Cardiac muscle cell (in vitro differentiated cells and primary cell): ENCODE measurements at places on chromosomes 4 and X. TPM values are rescaled to one million over a fixed set of nuclear protein-coding genes. Genes with fewer than 3 reads are reported as not detected.
A peak's percentile ranks its signal among the peaks of the same experiment; 100 is the strongest.

GRCh38 chrX:50988649-50989048 lies 78.1 kb downstream of the BMP15 start:
- no peak overlapping the region for H3K4me3 ChIP-seq
- no peak overlapping the region for H3K27ac ChIP-seq
- no peaks in the 10 kb centered on the region for H3K36me3 ChIP-seq
- DNase-seq: peak; percentile 46

GRCh38 chr4:52635560-52635959 lies 23.5 kb downstream of the USP46 start:
- DNase-seq: no peak
- H3K36me3 ChIP-seq: no peaks in the 10 kb centered on the region
- no peak overlapping the region for H3K27ac ChIP-seq
- H3K27me3 ChIP-seq: no peaks in the 10 kb centered on the region
- H3K4me1 ChIP-seq: peaks cover under 1% of the 10 kb centered on the region

SFRP2 gene
- 0.30 and 1.7 TPM in 2 replicates for total RNA-seq

ADH6 gene
- not detected in 2 replicates for total RNA-seq

DNA sequence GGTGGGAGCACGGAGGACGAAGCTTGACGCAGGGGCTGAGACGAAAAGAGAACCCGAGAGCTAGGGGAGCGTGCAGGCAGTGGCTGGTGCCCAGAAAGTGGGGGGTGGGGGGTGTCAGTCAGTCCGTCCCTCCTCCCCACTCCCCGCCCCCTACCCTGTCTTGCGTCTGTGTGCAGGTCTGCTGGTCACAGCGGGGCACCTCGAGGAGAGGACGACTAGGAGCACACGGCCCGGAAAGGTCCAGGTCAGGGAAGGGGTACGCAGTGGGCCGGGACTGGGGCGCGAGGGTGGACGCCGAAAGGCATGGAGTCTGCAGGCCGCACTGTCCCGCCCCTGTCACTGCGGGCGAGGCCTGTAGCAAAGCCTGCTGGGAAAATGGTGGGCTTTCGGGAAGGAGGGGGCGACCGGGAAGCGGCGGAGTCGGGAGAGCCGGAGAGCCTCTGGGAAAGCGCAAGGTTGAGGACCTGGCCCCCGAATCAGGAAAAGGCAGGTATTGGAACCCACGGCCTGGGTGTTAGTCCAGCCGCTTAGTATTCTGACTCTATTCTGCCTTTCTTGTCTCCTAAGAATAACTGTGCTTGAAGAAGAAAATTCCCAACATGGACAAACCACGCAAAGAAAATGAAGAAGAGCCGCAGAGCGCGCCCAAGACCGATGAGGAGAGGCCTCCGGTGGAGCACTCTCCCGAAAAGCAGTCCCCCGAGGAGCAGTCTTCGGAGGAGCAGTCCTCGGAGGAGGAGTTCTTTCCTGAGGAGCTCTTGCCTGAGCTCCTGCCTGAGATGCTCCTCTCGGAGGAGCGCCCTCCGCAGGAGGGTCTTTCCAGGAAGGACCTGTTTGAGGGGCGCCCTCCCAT lies 769 bp downstream of the TCEAL1 start:
- peak; percentile 74 for DNase-seq
- peaks cover 10% of the 10 kb centered on the region for H3K4me1 ChIP-seq
- H3K36me3 ChIP-seq: no peaks in the 10 kb centered on the region
- H3K27ac ChIP-seq: peak overlapping the region; percentile 89

- no peak overlapping the region for H3K27ac ChIP-seq
- no peak overlapping the region for H3K4me3 ChIP-seq
- no peak for DNase-seq
These were observed 168.4 kb upstream of the WDR1 start for GRCh38 chr4:10285028-10285427.

- no peak for DNase-seq
- H3K27ac ChIP-seq: no peak overlapping the region
- H3K4me3 ChIP-seq: no peak overlapping the region
- no peaks in the 10 kb centered on the region for H3K4me1 ChIP-seq
- no peaks in the 10 kb centered on the region for H3K27me3 ChIP-seq
- no peaks in the 10 kb centered on the region for H3K36me3 ChIP-seq
These were observed 55.6 kb downstream of the CYLC1 start for GRCh38 chrX:83916525-83916924.

GRCh38 chr4:17310269-17310652 lies 201.6 kb downstream of the QDPR start:
- no peaks in the 10 kb centered on the region for H3K4me1 ChIP-seq
- no peaks in the 10 kb centered on the region for H3K27me3 ChIP-seq
- H3K36me3 ChIP-seq: no peaks in the 10 kb centered on the region
- H3K4me3 ChIP-seq: no peak overlapping the region

DNA sequence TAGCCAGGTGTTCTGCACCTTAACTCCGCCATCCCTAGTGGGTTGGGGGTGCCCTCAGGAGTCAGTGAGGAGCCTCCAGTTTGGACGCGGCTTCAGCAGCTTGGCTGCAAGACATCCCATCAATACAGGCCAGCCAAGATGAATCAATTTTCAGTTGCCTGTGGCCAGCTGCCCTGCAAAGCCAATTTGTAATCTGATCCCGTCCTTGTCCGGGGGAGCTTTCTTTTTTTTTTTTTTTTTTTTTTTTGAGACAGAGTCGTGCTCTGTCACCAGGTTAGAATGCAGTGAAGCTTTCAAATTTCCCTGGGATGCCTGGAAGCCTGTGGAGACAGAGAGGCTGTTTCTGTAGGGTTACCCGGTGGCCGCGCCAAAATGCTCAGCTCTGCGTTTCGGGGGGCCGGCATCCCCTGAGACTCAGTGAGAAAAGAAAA lies 192.5 kb downstream of the ASMT start:
- no peak overlapping the region for H3K27ac ChIP-seq
- H3K4me1 ChIP-seq: no peaks in the 10 kb centered on the region
- H3K27me3 ChIP-seq: no peaks in the 10 kb centered on the region
- no peak overlapping the region for H3K4me3 ChIP-seq
